ENCODE measurements at places on chromosomes 7 and 10.
A peak's percentile ranks its signal among the peaks of the same experiment; 100 is the strongest.

- DNase-seq, result peak; percentile 57
Measured at GRCh38 chr7:128361411-128362379, at the start of gene PRRT4. Gene PRRT4 (minus strand): TSS chr7:128361690.

DNA sequence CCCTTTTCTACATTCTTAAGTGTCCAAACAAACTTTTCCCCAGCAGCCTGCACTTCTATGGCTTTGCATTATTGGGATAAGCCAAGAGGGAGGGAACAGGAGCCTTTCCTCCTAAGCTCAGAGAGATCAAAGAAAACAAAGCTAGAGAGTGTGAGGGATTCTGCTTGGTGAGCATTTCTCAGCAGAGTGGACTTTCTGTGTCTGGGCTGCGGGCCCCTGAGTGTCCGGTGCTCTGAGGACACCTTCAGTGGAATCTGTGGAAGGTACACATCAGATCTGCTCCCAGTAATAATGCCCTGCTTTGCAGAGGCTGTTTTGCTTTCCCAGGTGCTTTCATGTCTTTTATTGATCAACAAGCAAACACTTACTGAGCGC is 50.2 kb downstream of the KCNMA1 start:
- no peak for DNase-seq

- no peak for DNase-seq
Measured at GRCh38 chr7:156094350-156095146, 282.3 kb upstream of the SHH start.

DNA sequence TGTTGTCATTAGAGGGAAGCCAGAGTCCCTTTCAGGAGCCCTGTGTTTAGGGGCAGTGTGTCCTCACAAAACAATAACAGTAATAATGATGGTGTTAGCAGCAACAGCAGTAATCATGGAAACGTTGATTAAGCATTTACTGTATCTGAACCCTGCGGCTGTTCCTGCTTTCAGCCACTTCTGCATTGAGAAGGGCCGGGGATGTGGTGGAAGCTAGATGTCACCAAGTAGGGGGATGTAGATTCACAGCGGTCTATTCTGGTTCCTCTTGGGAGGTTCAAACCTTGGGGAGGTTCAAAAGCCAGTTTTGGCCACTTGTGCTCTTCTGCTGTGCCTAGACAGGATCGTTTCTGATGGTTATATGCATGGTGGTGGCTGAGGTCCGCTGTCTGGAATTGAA is 44.8 kb downstream of the PRPF18 start:
- no peak for DNase-seq

DNA sequence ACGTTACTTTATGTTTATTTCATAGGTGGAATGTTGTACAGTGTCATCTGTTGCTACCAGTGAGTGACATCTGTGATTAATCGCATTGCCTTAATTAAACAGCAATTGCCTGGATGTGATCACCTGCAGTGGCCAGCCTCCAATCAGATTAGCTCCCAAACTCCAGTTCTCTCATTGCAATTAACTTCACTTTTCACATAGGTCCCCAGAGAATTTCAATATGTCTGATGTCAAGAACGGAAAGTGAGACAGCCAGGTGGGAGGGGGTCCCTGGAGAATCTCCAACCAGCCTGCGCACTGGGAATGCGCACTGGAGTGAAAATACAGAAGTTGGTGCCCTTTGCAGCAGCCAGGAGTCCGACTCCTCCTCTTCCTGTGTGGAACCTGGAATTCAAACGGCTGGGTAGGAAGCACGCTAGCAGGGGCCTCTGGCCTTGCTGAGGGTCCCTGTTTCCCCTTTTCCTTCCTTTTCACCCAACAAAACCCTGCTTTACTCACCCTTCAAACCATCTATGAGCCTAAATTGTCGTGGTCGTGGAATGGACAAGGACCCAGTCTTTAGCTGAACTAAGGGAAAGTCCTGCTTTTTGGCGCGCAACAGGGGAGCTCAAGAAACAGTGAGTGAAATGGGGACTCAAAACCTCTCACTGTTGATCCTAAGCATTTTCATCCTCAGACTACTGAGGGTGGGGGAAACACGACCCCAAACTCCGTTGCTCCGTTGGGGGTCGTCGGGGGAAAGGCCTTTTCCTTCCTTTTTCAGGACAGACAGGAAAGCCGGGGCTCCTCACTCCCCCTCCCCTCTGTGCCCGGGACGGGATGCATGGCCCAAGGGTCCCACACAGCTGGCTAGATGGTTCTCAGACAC is 1355.5 kb upstream of the LRRTM3 start:
- DNase-seq, result no peak
